ENCODE measurements at places on chromosomes 2 and 18.

DNA sequence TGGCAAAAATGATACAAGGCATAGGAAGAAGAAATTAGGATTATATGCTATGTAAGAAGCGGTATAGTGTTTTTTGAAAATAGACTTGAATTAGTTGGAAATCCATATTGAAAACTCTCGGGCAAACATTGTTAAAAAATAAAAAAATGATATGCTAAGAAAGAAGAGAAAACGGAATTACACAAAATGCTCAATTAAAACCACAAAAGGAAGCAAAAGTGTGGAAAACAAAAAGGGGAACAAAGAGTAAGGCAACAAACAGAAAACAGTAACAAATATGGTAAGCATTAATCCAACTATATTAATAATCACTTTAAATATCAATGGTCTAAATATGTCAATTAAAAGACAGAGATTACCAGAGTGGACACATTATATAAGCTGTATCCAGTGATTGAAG, 58.4 kb downstream of the TXNL1 start:
- no peak for DNase-seq

GRCh38 chr18:31190919-31191318, 28.3 kb upstream of the DSC1 start:
- no peak for DNase-seq

- DNase-seq: no peak
Measured at GRCh38 chr2:86068136-86068588, 37.5 kb downstream of the POLR1A start.

DNA sequence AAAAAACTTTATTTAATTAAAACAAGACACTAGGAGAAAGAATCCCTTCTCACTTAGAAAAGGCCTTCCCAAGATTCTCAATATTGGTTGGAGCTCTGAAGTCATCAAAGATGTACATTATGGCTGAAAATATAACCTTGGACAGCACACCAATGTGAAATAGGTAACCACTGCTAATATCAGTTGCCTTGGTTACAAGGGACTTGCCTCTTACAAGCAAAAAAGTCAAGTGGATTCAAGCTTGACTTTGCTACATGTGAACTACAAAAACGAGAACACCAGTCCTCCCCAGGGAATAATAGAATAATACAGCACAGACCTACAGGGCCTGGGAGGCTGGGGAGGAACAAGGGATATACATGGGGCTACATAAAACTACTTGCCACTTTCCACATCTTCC, 46.1 kb downstream of the NABP1 start:
- no peak for DNase-seq

- no peak for DNase-seq
Measured at GRCh38 chr2:236879416-236879963, 206.2 kb upstream of the COPS8 start.

- DNase-seq: no peak
Measured at GRCh38 chr18:11074889-11075288, 74.5 kb downstream of the PIEZO2 start.

All from GM03348 (cell line).